ENCODE measurements at places on chromosomes 4 and X. TPM values are rescaled to one million over a fixed set of nuclear protein-coding genes. Genes with fewer than 3 reads are reported as not detected.

The PHF8 gene
- 30.1 TPM for total RNA-seq

DNA sequence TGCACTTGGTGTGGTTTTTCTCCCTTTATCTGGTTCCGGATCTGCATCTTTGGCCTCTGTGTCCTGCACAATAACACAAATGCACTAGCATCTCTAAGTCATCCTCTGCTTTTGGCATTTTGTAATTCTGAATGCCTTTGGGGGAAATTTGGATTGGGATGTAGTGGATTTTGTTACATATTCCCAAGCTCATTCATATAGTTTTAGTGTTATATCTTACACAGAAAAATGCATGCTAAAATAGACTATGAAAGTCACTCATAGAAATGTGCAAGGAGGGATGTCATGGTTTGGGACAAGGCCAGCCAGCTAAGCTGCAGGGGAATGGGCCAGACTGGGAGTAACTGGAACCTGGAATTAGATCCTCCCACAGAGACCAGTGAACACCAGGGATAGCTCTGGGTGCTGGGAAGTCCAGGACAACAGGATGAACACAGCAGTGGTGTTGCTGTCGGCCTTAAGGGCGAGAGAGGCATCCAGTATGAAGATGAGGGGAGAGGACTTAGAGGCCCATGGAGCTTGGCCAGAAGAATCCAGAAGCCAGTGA lies 20.1 kb downstream of the ENPP6 start:
- no peak for DNase-seq

DNA sequence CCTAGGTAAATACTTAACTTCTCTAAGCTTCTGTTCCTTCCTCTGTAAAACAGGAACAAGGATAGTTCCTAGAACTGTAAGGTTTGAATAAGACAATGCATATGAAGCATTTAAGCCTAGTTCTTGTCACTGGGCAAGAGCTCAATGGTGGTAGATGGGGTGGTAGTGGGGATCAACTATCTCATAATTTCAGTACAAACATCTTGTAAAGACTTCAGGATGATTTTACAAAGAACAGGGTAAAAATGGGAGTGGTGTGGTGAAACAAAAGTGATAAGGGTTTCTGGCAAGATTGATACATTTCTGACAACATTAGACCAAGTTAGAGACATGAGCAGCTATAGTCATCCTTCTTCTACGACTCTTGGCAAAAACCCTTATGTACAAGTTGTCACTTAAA lies 137.8 kb downstream of the SCFD2 start:
- no peak for DNase-seq

The HPGD gene
- 12.9 TPM for total RNA-seq

The AWAT2 gene
- total RNA-seq: not detected

DNA sequence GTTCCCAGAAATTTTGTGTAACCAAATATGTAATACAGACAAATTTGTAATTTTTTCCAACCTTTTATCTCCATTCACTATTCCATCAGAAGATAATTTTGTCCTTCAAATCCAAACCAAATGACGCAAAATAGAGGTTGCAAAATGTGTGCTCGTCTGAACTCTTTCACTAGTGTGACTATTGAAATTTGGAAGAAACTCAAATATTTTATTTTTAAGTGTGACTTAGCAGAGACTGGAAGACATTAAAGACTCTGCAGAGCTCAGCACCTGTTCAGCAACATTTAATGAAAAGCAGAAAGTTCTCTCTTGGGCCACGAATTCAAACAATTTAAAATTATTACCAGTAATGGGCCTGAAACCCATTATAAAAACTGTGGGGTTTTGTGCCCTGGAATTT lies 30.0 kb upstream of the APELA start:
- DNase-seq: no peak

The NSUN7 gene
- total RNA-seq: 1.7 TPM

The SPATA18 gene
- 7.2 TPM for total RNA-seq

The GPRIN3 gene
- 6.2 TPM for total RNA-seq

DNA sequence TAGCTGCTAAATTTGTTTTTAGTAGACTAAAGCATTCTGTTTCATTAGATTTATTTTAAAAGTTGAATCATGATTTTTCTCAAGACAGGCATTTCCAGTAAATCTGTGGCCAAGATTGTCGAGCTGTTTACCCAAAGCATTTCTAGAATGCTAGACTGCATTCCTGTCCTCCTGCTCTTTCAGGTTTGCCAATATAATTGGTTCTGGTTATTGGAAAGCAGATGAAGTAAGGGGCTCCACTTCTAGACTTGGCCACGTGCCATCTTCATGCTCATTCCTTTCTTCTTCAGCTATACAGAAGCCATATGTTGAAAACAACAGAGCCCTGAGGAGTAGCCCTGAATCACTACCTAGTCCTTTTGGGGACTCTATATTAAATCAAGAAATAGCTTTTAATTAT lies 62.5 kb downstream of the PGRMC2 start:
- DNase-seq: no peak

GRCh38 chr4:184854673-184855072 lies 28.9 kb upstream of the ACSL1 start:
- no peak for DNase-seq

DNA sequence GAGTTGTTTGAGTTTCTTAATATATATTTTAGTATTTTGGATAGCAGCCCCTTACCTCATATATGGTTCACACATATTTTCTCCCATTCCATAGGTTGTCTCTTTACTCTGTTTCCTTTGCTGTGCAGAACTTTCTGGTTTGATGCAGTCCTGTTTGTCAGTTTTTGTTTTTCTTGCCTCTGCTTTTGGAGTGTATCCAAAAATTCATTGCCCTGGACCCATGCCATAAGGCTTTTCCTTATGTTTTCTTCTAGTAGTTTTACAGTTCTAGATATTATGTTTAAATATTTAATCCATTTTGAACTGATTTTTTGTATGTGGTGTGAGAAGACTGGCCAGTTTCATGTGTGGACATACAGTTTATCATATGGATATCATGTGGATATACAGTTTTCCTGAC lies 58.5 kb upstream of the NUDT6 start:
- DNase-seq: no peak
